ENCODE measurements at places on chromosomes 2 and 18.

GRCh38 chr2:190090148-190090547 is 27.6 kb upstream of the MSTN start:
- DNase-seq: no peak

DNA sequence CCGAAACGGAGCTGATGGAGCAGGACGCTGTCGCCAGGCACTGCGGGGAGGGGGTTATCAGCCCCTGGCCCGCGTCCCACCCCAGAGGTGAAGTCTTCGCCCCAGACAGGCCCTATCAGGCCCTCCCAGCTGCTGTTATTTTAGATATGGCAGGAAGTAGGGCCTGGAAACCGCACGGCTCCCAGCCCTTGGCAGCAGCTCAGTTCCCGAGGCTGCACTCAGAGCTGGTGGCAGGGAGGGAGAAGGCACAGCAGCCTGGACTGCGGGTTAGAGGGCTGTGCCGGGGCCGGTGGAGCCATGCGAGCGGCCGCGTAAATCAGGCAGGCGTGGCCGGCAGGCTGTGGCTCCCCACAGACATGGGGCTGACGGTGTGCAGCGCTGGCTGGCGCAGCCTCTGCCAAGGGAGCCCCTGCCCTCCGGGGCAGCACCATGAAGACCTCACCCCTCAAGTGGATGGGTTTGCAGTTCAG is 111.4 kb downstream of the NFATC1 start:
- no peak for DNase-seq

DNA sequence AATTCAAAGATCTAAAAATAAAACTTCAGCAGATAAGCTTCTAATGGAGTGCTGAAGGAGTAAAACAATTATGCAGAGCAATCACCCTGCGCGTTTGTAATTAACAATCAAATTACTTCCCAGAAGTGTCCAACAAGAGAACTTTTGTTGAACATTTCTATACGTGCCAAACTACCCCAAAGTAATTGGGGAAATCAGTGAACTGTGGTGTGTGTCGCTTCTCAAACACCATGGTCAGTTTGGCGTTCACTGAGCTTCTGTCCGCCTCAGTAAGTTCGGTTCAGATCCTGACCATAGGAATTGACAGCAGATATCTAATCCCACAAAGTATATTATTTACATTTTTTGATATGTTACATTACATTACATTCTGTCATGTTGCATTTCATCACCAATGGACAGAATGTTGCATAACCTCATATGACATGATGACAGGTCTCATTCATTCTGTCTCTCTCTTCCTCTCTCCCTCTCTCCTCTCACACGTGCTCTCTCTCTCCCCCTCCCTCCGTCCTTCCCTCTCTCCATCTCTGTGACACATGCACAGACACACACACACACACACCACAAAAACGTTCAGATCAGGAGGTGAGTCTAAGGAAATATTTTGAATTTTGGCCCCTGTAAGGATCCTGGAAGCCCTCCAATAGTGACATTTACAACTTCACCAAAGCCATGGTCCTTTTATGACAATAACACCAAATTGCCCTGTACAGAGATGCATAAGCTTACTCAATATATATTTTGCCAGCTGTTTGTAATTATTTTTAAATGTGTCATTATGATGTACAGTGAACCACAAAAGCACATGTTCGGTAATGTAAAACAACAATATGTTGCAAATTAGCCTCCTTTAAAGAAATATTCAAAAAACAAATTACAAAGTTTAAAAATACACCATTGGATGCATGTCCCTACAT is 269.2 kb downstream of the FIGN start:
- DNase-seq: no peak

- DNase-seq: peak; percentile 76
These were observed 7.2 kb downstream of the POMC start for GRCh38 chr2:25161055-25161781.

GRCh38 chr2:72937356-72937669 is 20.0 kb downstream of the EMX1 start:
- DNase-seq: no peak

DNA sequence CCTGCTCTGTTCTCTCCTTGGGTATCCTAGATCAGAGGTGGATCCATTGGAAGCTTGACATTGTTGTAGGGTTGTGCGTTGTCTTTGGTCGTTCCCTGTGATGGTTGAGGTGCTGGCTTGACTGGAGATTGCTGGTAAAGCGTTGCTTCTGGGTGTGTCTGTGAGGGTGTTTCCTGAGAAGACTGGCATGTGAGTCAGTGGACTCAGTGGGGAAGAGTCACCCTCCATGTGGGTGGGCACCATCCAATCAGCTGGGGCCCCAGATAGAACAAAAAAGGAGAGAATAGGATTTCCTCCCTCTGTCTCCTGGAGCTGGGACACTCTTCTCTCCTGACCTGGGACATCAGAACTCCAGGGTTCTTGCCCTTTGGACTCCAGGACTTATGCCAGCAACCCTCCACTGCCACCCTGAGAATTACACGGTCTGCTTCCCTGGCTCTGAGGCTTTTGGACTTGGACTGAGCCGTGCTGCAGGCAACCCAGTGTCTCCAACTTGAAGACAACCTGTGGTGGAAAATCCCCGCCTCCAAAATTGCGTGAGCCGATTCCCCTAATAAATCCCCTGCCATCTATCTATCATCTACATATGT is 14.8 kb upstream of the REEP1 start:
- DNase-seq: no peak

GRCh38 chr2:10286216-10287037 is 16.3 kb upstream of the HPCAL1 start:
- DNase-seq: no peak

GRCh38 chr2:163656622-163657280 is 79.1 kb downstream of the FIGN start:
- no peak for DNase-seq

DNA sequence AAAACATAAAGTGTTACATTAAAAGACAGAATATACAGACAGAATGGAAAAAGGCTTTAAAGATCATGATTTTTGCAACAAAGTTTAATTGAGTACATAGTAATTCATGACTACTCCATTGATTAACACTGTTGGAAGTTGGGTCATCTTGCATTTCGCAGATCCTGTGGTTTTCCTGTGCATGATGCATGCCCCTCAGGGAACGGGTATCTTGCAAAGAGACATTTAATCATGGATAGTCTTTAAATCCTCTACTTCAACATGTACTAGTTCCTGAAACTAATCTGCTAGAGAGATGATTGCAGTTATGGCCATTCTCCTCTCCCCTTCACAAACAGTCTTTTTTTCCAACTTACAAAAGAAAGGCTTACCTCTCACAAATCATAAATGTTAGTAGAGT is 155.6 kb upstream of the DSEL start:
- no peak for DNase-seq

DNA sequence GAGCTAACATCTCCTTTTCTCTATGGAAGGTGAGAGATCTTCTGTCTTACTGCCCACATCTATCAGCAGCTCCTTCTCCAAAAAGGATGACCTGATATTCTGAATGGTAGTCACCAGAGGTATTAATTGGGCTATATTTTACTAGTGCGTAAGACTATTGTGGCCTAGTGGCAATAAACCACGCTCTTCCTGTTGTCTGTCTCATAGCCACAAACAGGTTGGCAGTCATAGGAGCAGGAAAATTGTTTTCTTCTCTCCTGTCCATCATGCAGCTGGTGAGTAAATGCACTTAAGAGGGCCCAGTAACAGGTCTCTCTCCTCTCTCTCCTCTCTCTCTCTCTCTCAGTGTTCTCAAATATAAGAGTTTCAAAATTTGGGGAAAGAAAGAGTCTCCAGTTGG is 856.8 kb upstream of the ACVR2A start:
- no peak for DNase-seq

GRCh38 chr2:9797681-9798556 is 45.4 kb upstream of the TAF1B start:
- no peak for DNase-seq
